ENCODE measurements at places on chromosomes 6 and 20.
A peak's percentile ranks its signal among the peaks of the same experiment; 100 is the strongest.

- DNase-seq = no peak
These were observed 130.3 kb upstream of the PDE10A start for GRCh38 chr6:165793287-165793825.

- DNase-seq = no peak
These were observed 319.0 kb downstream of the HACE1 start for GRCh38 chr6:104540743-104541142.

DNA sequence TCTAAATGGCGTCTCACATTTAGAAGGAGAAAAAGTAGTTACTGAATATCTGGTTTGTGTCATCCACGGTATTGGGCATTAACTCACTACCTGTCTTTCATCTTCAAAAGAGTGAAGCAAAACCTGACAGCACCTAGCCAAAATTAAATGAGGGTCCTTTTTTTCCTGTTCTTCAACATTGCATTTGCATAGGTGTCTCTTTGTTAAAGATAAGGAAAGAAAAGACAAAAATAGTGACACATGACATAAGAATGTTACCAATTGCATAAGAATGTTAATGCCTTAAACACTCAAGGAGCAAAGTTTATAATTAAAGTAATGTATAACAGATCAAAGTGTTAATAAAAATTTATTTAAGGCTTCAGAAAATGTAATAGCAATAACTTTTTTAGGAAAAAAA is 61.4 kb upstream of the MANEA start:
- DNase-seq = no peak

DNA sequence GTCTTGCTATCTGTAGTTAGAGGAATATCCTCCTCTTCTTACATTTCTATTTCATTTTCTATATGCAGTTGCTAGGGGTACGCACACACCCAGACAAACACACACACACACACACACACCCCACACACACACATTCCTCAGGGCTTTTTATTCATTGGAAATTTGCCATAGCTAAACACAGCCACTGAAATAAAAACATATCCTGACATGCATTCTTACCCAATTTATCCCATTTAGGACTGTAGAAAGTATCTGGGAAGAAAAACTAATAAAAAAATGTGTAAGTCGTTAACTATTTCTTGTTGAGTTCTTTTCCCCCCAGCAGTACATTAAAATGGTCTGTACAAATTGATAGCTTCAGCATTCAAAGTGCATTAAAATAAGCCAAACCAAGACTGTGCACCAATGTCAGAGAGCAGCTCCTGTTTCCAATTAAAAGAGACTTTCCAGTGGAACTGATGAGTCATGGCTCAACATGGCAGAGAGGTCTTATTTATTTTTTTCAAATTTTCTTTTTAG is 357.9 kb upstream of the AGPAT4 start:
- DNase-seq = peak; percentile 82

DNA sequence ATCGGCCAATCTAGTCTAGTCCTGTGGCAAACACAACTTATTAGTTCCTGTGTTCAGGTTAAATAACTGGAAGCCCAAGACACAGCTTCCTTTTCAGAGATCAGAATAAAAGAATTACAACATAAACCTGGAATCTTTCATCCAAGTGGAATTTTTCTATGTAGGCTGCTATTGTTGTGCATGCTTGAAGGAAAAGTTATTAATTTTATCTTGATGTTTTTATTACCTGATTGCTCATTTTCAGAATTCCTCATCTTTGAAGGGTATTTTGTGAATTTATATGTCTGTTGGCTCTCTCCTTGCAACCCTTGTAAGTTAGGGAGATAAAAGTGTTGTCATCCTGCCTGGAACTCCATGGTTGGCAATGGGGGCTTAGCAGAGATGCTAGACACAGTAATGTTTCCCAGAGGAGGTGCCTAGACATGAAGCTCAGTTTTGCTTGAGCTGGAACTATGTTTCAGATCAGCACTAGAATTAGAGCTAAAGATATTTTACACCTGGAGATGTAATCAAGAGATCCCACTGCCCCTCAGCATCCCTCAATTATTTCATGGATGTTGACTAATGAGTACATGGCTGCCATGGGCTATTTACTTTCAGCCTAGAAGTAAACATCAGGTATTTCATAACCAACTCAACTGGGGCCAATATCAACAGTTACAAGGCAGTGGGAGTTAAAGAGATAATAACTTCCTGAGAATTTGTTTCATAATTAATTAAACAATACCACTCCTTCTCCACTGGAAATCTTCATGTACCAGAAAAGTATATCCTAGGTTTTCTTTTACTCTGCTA is 367.0 kb upstream of the MARCKS start:
- no peak for DNase-seq

DNA sequence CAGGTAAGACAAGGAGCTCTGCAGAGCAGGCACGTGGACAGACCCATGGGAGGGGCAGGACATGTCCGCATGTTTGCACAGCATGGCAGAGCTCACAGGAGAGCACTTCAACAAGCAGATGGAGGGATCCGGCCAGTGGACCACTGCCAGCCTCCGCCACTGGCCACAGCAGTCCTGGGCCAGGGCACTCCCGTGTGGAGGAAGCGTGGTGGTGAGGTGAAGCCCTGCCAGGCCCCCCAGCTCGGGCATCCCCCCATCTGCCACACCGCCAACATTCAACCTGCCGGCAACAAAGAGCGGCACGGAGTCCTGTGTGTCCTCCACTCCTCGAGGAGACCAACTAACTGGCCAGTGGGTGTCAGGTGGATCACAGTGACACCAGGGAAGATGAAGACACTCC is 104.3 kb upstream of the AGPAT4 start:
- DNase-seq = no peak

DNA sequence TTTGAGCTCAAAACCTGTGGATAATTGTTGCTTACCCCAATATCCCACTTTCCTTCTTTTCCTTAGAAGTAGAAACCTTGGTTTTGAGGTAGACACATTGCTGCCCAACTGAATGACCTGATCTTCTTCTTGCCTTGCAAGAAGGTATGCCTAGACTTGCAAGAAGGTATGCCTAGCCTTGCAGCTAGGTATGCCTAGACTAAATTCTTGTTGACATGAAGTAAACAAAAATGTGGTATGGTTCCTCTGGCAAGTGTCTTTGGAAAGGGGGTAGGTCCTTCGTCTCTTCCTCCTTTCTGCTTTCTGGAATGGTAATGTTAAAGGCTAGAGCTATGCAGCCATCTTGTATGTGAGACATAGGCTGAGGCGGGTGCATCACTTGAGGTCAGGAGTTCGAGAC is 129.2 kb downstream of the GMPR start:
- DNase-seq = no peak

DNA sequence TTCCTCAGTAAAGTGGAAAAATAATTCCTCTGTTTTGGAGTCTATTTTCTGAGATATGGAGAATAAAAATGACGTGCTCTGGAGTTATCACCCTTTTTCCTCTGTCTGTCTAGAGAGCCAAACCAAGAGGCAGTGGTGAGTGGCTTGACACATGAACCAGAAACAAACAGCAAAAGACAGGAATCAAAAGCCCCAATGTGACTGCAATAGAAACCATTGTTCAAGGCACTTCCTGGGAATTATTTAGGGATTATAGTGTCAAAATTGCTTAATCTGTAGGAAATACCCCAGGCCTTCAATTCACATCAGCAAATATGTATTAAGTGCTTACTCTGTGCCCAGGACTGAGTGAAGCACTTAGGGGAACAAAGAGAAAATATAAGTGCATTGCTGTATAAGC is 560.4 kb upstream of the JAG1 start:
- no peak for DNase-seq

DNA sequence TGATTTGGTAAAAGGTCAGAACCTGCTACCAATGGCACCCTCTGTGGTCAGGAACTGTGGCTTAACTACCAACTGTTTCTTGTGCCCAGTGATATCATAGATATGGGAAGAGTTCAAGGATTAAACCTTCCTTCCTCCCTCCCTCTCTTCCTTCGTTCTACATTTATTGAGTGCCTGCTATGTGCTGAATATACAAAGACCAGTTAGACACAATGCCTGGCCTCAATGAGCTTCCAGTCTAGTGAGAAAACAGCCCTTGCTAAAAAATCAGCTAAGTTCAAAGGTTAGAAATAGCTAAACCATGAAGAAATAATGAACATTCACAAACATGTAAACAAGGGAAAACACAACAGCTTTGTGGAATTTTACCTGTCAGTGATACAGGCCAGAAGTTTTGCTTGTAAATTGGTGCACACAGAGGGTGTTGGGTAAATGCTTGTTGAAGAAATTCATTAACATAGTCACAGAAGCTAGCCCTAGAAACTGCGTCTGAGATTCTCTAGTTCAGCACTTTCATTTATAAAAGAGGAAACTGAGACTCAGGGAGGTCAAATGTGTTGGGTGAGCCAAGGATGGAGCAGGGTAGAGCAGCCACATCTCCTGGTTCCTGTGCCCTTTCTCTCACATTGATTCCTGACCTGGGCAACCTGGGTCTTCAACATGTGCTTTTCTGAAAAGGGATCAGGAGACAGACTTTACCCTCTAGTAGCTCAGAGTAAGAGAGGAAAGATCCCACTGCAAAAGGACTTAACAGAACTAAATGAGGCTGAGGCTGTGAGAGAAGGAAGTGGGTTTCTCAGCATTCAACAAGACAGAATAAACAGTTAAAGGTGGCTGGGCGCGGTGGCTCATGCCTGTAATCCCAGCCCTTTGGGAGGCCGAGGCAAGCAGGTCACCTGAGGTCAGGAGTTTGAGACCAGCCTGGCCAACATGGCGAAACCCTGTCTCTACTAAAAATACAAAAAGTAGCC is 14.4 kb upstream of the FOXO3 start:
- DNase-seq = no peak

- DNase-seq = no peak
These were observed 108.0 kb upstream of the MOCS1 start for GRCh38 chr6:40042232-40042631.

- no peak for DNase-seq
These were observed 124.0 kb downstream of the PLCB1 start for GRCh38 chr20:8255945-8256632.

DNA sequence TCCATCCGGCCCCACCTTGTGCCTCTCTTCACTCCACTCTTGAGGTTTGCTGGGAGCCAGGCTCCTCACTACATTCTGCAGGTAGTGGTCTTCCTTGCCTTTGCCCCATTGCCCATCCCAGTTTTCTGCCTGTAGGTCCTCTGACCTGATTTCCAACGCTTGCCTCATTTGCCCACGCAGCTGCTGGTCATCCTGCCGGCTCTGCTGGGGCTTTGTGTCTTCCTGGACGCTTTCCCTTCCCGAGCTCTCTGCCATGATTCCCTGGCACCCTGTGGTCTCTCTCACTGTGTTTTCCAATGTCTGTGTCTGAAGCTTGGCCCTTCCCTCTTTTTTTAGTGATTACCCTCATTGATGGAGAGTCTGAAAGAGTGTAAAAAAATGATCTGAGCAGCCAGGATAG is 451.6 kb downstream of the UTRN start:
- no peak for DNase-seq

GRCh38 chr6:126770176-126770575 is 348.3 kb upstream of the RSPO3 start:
- no peak for DNase-seq

GRCh38 chr6:157777344-157777743 is 45.7 kb upstream of the SNX9 start:
- no peak for DNase-seq

DNA sequence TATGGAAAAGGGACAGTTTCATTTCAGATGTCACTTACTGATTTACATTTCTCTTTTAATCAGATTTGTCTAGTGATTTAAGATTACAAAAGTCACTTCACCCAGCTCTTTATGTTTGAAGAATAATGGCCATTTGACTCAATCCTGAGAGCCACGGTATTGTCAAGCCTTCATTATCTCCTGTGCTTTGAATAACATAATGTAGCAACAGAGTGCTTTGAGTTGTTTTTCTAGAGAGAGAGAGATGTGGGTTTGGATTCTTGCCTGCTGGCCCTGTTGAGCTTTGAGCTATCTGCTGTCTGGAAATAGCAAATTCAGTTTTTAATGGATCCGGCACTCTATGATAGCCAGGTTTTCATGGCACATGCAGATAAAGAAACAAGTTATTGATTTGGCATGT is 478.4 kb upstream of the SOX4 start:
- no peak for DNase-seq

DNA sequence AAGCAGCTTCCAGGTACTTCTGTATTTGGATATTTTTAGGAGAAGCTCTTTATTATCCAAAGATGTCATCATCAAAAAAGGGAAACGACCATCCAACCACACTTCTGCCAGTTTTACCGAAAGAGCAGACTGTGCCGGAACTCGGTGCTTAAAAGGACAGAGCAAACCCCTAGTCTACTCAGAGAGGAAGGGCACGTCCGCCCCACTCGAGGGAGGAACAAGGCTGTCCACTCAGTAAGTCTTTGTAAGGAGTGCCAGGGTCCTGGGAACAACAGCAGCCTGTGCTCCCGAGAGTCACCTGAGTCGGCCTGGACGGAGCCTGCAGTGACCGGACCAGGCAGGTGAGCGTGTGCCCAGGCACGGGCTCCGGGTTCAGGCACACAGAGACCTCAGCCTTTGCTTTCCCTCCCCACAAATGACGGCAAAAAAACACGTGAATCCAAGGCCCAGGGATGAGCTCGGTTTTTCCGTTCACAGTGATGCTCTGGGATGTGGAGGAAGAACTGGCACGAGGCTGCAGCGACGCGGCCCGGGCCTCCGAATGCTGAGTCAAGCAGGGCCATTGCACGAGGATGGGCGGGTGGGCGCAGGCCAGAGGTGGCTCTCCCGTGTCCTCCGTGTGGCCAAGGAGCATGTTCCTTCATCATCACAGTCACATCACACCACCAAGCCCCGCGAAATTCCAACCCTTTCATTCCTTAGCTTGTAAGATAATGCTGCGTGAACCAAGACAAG is 17.4 kb upstream of the SLCO4A1 start:
- no peak for DNase-seq

DNA sequence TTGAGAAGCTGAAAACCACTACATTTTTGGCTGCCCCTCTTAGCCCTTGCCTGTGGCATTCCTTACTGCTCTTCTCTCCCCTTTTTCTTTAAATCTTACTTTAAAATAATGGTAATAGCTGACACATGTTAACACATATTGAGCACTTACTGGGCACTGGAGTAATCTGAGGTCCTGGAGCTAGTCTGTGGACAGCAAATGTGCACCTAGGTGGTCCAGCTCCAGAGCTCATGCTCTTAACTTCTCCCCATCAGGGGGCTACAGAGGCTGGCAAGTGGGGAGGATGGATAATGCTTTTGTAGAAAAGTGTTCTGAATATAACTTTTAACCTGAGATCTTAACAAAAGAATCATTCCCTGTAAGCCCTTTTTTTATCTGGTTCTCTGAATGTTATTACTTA is 74.8 kb downstream of the ADGRB3 start:
- no peak for DNase-seq

- no peak for DNase-seq
These were observed 49.7 kb downstream of the PAK5 start for GRCh38 chr20:9789131-9789530.

DNA sequence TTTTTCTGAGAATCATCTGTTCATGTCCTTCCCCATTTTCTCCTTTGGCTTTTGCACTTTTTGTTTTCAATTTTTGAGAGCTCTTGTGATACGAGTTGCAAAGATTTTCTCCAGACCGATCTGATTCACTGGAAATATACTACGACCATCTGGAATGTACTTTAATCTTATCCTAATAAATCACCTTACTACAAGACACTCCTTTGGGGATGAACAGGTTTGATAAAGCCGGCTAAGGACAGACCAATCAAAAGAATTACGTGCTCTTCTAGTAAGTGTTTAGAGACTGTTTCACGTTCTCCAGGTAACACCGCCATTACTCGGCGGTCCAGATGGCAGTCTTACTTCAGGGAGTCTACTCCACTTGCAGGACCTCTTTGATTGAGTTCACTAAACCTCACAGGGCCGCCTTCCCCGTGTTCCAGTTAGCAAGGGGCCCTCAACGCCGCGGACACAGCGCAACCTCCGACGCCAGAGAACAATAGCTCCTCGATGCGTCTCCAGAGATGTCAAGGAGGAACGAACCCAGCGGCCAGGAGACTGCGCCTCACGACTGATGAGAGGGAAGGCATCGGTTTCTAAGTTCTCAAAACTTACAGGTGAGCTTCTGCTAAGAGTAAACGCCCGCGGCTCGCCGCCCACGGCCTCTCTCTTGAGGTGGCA is 920 bp upstream of the WTAP start:
- no peak for DNase-seq
